ENCODE measurements at places on chromosomes 6 and 20. TPM values are rescaled to one million over a fixed set of nuclear protein-coding genes. Genes with fewer than 3 reads are reported as not detected.

SCUBE3 gene
- total RNA-seq = 0.56 TPM

RNF5 gene
- 44.9 TPM for total RNA-seq

SIRPD gene
- 1.5 TPM for total RNA-seq

NKX2-4 gene
- total RNA-seq = not detected

SLC32A1 gene
- not detected for total RNA-seq

THEMIS gene
- 1.8 TPM for total RNA-seq

SLC16A10 gene
- total RNA-seq = 11.9 TPM

EFCAB8 gene
- total RNA-seq = 0.30 TPM

ARMC2 gene
- total RNA-seq = 10.8 TPM

YTHDF1 gene
- total RNA-seq = 33.4 TPM

VGLL2 gene
- not detected for total RNA-seq

Data from lower lobe of right lung (tissue), 2 donors.